ENCODE measurements at places on chromosomes 16 and 17.
A peak's percentile ranks its signal among the peaks of the same experiment; 100 is the strongest.

DNA sequence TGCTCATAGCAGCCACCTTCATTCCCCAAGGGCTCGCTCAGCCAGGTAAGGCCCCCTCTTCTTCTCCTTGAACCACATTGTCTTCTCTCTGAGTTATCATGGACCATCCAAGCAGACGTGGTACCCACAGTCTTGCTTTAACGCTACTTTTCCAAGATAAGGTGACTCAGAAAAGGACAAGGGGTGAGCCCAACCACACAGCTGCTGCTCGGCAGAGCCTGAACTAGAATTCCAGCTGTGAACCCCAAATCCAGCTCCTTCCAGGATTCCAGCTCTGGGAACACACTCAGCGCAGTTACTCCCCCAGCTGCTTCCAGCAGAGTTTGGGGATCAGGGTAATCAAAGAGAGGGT lies 272 bp downstream of the CCL2 start:
- DNase-seq = no peak

GRCh38 chr17:72349491-72349995 lies 228.7 kb downstream of the SOX9 start:
- DNase-seq = no peak

GRCh38 chr17:39237586-39237985 lies 11.8 kb upstream of the STAC2 start:
- DNase-seq = no peak

DNA sequence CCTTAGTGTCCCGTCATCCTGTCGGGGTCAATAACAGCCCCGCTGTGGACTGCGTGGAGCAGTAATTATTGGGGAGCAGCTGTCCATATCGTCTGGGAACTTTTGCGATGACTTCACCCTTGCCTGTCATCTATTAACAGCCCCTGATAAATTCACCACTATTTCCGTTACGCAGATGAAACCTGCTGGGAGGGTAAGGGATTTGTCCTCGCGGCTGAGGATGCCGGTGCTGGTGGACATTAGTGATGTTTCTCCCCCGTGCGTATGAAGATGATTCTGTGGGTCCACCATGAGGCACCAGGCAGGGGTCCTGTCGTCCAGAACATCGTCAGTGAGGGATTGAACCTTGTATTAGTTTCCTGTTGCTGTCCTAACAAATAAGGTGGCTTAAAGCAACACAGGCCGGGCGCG lies 1.0 kb downstream of the FLYWCH2 start:
- DNase-seq = peak; percentile 11

- DNase-seq = no peak
Measured at GRCh38 chr16:54411544-54411943, 125.0 kb upstream of the IRX3 start.

DNA sequence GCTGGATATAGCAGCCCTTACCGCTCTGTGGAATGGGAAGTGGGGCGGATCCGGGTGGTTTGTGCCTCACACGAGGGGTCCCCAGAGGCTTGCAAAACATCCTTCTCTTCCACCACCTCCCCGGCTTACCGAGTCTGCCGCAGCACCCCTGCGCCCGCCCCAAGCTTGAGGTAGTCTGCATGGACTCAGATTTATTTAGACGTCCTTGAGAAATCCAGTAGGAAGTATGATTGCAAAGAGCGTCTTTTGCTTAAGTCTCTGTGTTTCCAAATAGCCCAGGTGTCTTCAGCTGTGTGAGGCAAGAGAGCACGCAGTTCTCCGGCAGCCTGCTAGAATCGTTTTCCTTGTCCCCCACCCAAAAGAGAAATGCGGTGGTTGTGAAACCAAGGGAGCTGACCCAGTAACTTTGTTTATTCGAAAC lies 2.4 kb downstream of the KIAA0513 start:
- DNase-seq = peak; percentile 17

GRCh38 chr17:81832608-81833159 lies 407 bp downstream of the MCRIP1 start:
- no peak for DNase-seq

- DNase-seq = no peak
Measured at GRCh38 chr16:53123747-53124146, 69.0 kb downstream of the CHD9 start.

- DNase-seq = no peak
Measured at GRCh38 chr16:2187212-2187611, 9.2 kb downstream of the CASKIN1 start.

GRCh38 chr16:68644715-68645493 lies at the start of gene CDH3:
TSS of gene CDH3 (plus strand) at chr16:68645310. CDS start at chr16:68645380, 70 bp downstream.
- peak; percentile 82 for DNase-seq

All from foreskin keratinocyte (primary cell).